Transverse colon (tissue), 4 donors: ENCODE measurements at places on chromosomes 12 and 14. TPM values are rescaled to one million over a fixed set of nuclear protein-coding genes. Genes with fewer than 3 reads are reported as not detected.

PLEKHA5 gene
- total RNA-seq = 78.0 TPM

DNA sequence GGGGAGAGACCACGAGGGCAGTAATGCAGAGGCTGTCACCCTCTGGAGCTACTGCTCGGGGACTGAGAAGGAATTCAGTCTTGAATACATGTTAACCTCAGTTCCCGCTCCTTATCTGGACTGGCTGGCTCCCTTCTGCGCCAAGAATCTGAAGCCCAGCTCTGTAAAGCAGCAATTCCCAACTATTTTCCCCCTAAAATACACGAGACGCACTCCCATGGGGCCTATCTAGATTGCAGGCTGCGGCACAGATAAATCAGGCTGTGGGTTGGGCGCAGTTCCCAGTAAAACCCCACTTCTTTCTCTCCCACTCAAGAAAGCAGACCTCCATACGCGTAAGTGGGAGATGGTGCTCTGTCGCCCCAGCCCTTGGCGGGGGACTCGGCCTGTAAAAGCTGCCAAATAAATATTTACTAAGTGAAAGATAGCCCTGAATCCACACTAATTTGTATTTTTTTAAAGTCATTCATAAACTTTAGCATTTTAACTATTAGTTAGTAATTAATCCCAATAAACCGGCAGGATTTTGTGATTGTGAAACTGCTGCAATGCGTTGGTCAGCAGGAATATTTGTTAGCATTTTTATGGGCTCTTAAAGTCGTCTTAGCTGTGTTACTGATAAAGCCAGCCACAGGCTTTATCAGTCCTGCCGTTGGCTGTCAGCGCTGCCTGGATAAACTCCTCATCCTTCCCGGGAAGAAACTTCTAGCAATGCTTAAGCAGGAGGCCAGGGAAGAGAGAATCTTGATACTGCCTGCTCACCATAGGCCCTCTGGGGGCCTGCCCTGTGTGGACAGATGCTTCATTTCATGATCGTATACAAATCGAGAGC lies 17.8 kb downstream of the FBXL14 start:
- no peaks in the 10 kb centered on the region for H3K36me3 ChIP-seq
- no peak overlapping the region for H3K4me3 ChIP-seq
- H3K27me3 ChIP-seq = no peaks in the 10 kb centered on the region

DNA sequence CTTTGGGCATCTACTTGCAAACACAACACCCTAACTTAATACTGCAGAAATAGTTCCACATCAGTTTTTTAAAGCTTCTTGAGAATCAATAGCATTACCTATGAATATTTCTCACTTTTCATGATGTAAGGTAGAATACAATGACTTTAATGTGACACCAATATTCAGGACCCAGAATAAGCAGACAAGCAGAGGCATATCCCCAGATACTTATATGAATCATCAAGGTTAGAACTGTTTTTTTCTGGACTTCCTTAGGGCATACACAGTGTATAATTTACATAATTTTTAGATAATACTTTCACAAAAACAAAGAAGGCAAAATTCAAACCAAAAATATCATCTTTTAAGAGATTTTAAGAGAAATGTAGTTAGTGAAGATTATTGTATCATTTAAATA lies 885.8 kb downstream of the FSCB start:
- H3K27ac ChIP-seq = no peak overlapping the region
- H3K27me3 ChIP-seq = no peaks in the 10 kb centered on the region
- no peaks in the 10 kb centered on the region for H3K4me1 ChIP-seq
- H3K36me3 ChIP-seq = no peaks in the 10 kb centered on the region

DNA sequence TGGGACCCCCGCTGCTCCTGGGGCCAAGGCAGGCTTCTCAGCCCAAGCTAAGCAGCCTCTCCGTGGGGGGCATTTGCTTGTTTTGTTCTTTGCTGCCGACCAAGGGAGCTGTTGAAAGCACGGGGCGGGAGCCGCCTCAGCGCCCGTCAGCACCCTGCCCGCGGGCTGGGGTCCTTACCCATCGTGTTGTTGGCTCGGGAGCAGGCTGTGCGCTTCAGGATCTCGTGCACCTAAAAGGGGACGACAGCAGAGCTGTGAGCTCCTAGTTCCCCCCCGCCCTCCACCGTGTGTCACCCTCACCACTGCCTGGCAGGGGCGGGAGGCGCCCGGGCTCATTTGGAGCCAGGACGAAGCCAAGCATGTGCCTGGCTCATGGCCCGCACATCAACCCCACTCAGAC lies 117.5 kb downstream of the ANO2 start:
- no peaks in the 10 kb centered on the region for H3K36me3 ChIP-seq
- H3K4me3 ChIP-seq = no peak overlapping the region
- H3K4me1 ChIP-seq = no peaks in the 10 kb centered on the region
- peaks cover 7% of the 10 kb centered on the region for H3K27me3 ChIP-seq
- DNase-seq = no peak
